ENCODE measurements at places on chromosomes 2 and 18.

DNA sequence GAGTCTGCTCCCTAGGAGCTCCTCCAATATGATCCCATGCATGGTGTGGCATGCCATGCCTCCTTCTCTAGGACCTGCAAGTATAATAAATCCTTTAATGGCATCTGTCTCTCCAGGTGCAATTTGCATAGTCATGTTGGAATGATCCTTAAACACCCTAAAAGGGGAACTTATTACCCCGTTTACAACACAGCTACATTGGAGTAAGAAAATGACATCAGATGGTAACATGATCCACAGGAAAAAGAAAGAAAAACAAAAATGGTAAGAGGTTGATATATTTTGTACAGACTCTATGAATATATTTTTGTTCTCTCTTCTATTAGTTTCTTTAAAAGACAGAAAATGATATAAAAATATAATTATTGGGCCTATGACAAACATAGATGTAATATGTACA lies 79.0 kb downstream of the CRACDL start:
- no peak for DNase-seq

DNA sequence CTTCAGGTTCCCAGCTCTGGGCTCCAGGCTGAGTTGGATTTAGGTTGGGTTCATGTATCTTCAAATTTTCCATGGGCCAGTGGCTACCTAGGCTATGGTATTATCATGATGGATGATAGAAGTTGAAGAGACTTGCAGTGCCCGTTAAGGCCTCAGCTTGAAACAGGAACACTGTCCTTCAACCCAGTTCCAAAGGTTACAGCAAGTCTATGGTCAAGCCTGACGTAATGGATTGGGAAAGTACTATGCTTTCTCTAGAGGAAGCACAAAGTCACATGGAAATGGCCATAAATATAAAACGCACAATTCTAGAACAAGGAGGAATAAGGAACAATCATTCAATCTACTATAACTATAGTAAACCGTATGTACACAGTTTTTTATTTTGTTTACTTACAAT lies 593.2 kb downstream of the ZEB2 start:
- no peak for DNase-seq

GRCh38 chr2:112916625-112917247 lies 5.8 kb downstream of the IL37 start:
- no peak for DNase-seq

- DNase-seq = peak; percentile 94
These were observed 529 bp downstream of the SEMA4C start for GRCh38 chr2:96869281-96869821.

DNA sequence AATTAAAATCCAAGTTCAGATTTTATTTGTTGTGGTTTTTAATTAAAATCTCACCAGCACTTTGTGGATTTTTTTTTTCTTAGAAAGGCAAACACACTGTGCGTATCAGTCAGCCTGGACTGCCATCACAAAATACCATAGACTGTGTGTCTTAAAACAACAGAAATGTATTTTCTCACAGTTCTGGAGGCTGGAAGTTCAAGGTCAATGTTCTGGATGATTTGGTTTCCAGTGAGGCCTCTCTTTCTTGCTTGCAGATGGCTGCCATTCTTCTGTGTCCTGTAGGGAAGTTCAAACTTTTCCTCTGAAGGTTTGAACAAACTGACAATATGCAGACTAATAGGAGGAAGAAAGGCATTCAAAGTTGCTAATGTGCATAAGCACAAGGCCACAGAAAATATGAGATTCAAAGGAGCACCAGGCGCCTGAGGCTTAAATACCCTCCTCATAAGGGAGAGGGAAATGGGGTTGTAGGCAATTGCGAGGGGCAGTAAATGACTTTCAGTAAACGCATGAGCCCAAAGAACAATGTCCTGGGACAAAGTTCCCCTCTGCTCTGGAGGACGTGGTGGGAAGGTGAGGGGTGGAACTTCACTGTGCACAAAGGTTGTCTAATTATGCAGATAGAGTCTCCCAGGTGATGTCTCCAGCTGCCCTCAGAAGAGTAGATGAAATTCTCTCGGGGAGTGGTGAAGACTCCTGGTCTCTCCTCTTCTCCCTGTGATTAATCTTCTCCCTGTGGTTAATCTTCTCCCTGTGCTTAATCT lies 26.5 kb upstream of the KCNF1 start:
- DNase-seq = no peak

DNA sequence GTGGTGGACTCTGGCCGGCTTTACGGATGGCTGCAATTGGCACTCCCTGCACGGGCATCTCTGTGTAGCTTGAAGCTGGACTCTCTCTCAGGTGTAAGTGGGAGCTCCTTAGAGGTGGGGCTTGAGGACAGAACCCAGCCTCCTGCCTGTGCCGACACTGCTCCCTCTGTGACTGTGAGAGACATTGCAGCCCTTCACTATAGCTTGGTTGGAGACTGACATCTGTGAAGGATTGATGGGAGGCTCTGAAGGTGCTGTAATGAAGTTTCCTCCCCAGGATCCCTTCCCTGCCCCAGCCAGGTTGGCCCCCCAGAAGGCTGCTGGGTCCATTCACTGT lies 166.7 kb downstream of the SH3RF3 start:
- no peak for DNase-seq

- no peak for DNase-seq
These were observed 168.1 kb downstream of the SETBP1 start for GRCh38 chr18:44848644-44849335.

- no peak for DNase-seq
These were observed 4.4 kb downstream of the IL36A start for GRCh38 chr2:113009622-113010021.

GRCh38 chr2:191995285-191995684 lies 148.4 kb upstream of the CAVIN2 start:
- no peak for DNase-seq

- DNase-seq = no peak
These were observed 36.7 kb downstream of the RMC1 start for GRCh38 chr18:23539911-23540525.

DNA sequence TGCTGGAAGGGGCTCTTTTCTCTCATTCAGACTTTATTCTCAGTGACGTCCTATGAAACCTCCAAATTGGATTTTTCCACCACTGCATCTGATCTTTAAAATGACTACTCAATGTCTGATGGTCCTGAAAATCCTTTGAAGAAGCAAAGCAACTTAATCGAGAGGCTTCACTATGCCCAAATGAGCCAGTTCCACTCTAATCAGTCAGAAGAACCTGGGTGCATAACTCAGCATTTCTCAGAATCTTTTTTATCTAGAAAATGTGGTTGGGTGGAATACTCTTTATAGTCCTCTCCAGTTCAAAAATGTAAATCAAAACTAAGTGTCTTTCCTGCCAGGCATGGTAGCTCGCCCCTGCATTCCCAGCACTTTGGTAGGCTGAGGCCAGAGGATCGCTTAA lies 60.7 kb downstream of the PRELID3A start:
- DNase-seq = no peak

DNA sequence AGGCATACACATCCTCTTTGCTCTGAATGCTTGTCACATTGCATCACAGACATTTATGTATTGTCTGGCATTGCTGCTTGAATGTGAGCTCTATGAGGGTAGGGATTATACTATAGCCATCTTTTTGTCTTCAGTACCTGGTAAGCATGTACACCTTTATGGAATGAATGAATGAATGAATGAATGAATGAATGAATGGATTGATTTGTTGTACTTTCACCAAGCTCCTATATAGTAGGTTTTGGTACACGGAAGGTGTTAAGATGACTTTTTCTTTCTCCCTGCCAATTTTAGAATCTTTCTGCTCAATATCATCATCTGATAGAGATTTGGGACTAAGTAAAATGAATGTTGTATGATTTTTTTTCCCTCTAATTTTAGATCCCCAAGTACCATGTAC lies 13.5 kb downstream of the LTBP1 start:
- DNase-seq = no peak

DNA sequence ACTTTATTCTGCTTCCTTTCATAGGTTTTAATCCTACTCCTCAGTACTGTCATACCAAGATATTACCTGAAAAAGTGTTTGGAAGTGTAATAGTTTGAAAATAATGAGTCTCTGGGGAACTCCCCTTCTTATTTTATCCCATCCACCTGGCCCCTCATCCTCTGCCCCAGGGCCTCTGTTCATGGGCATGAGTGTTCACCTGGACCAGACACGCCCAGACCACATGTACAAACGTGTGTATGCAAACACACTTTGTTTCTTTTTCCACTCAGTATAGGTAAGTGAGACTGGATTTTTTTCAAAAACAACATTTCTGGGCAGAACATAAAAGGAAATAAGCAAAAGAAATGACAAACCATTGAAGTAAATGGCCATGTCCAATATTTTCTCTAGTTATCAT lies 62.1 kb upstream of the THSD7B start:
- no peak for DNase-seq

DNA sequence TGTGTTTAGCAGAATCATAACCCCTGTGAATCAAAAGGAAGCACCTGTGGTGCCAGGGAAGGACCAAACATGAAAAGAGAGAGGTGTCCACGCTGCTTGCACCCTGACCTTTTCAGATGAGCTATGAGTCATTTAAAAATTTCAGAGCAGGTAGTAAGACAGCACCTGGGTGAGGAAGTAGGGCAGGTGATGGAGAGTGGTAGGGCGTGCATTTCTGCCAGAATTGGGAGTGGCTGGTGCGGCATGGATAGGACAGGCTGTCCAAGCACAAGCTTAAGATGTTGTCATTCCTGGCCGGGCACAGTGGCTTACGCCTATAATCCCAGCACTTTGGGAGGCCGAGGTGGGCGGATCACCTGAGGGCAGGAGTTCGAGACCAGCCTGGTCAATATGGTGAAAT lies 36.8 kb downstream of the NPAS2 start:
- DNase-seq = no peak

DNA sequence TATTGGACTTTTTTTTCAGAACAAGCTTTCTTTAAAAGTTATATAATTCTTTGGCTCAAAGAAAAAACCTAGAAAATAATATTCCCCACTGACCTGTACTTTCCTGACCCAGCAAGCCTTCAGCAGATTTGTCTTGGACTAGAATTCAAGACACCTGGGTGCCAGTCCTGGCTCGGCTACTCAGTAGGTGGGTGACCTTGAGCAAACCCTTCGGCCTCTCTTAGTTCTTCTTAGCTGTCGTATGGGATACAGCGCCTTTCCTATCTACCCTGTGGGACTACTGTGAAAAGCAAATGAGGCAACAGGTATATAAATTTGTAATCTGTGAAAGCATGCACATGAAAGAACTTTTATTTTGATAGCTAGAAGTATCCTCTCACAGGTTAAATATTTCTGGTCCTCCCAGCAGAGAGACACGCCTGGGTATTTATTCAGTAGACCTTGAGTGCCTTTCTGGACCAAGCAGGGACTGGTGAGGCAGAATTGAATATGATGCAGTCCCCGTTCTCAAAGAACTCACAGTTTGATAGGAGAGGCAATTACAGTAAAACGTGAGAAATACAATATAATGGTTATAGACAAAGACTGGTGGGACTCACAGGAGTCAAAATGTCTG lies 69.4 kb upstream of the EPAS1 start:
- no peak for DNase-seq

- DNase-seq = no peak
These were observed 36.7 kb upstream of the AGPS start for GRCh38 chr2:177355874-177356273.

- no peak for DNase-seq
These were observed 266.5 kb downstream of the NEDD4L start for GRCh38 chr18:58310517-58310916.

DNA sequence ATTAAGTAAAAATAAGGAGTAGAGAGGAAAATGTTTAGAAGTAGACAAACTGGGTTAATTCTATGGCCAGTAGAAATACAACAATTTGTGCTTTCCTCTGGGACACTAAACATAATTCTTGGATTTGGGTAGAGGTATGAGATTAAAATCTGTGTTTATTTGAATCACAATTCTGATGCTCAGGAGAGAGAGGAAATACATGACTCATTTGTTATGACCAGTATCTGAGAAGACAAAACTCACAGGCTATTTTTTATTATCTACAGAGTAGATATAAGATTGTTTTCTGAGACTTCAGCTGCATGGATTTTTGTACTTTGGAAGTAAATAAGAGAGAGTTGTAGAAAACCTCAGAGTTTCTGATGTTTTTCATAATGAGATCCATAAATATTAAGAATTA lies 315.7 kb upstream of the CWC22 start:
- DNase-seq = no peak

Data from left hindlimb (tissue), 1 donor.